ENCODE measurements at places on chromosomes 12 and 14. TPM values are rescaled to one million over a fixed set of nuclear protein-coding genes. Genes with fewer than 3 reads are reported as not detected.

DNA sequence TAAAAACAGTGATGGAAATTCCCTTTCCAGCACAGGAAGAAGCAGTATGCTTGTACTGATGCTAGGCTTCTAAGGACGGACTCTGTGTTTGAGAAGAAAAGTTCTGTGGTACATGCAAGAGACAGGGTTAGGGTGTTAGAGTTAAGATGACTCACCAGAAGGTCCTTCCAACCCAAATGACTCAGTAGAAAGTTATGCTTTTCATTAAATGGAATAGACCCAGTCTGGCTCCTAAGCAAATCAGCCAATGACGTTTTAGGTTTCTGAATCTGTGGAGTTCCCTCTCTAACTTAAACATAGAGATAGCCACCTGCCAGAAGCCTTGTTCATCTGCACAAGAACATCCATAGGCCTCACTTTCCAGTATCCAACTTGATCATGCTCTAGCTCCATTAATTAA lies 5.7 kb downstream of the PTHLH start:
- H3K27ac ChIP-seq = no peak overlapping the region
- H3K4me1 ChIP-seq = peaks cover 4% of the 10 kb centered on the region
- peaks cover 41% of the 10 kb centered on the region for H3K27me3 ChIP-seq

GRCh38 chr12:76964784-76965571 lies 86.2 kb upstream of the CSRP2 start:
- no peak for DNase-seq
- H3K4me1 ChIP-seq = no peaks in the 10 kb centered on the region
- H3K27me3 ChIP-seq = no peaks in the 10 kb centered on the region
- no peak overlapping the region for H3K27ac ChIP-seq
- H3K4me3 ChIP-seq = no peak overlapping the region

DNA sequence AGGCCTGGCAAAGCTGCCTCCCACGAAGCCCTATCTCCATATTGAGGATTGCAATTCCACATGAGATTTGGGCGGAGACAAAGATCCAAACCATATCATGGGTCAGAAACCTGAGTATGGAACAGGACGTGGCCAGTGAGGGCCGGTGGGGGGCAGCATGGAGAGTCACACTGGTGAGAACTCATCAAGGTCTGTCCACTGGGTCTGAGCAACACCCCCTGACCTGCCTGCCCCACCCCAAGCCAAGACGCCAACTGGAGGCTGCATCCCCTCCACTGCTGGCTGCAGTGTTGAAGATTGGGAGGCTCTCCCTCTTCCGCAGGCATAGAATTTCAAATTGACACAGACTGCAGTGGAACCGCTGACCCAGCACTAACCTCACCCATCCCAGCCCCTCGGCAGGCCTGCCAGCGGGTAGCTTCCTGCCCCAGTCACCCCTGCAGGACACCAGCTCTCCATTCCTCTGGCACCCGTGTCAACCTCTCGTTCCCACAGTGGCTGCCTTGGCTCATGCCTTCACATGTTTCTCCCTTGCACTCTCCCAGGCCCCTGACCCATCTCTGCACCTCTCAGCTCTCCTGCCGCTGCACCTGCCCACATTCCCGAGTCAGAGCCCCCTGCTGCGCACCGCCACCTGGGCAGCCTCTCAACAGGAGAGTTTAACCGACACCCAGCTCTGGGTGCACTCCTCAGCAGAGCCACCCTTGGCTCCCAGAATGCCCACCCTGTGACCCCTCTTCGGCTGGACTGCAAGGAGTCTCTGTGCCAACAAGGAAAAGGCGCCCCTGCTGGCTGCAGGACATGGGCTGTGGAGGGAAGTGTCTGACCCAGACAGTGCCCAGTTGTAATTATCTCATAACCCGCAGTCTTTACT lies 45.2 kb upstream of the PPP2R5C start:
- no peaks in the 10 kb centered on the region for H3K27me3 ChIP-seq
- no peaks in the 10 kb centered on the region for H3K36me3 ChIP-seq
- no peak overlapping the region for H3K27ac ChIP-seq
- peak; percentile 16 for DNase-seq
- H3K4me3 ChIP-seq = no peak overlapping the region

NR2C1 gene
- 25.7 TPM for total RNA-seq

DNAJC22 gene
- 34.2 TPM for total RNA-seq

All from colonic mucosa (tissue), 4 donors.